ENCODE measurements at places on chromosomes 6 and 20.
A peak's percentile ranks its signal among the peaks of the same experiment; 100 is the strongest.

GRCh38 chr20:1108437-1108920 lies 9.9 kb upstream of the PSMF1 start:
- H3K4me3 ChIP-seq = no peak overlapping the region
- DNase-seq = peak; percentile 45
- H3K27ac ChIP-seq = no peak overlapping the region

GRCh38 chr6:113338644-113339043 lies 518.5 kb upstream of the MARCKS start:
- no peak overlapping the region for H3K27ac ChIP-seq
- H3K27me3 ChIP-seq = no peaks in the 10 kb centered on the region
- H3K36me3 ChIP-seq = no peaks in the 10 kb centered on the region
- no peaks in the 10 kb centered on the region for H3K4me1 ChIP-seq

- DNase-seq = no peak
- no peaks in the 10 kb centered on the region for H3K4me1 ChIP-seq
- no peaks in the 10 kb centered on the region for H3K36me3 ChIP-seq
Observed at GRCh38 chr20:56916345-56916622, 287.2 kb downstream of the TFAP2C start.

GRCh38 chr20:24699321-24700165 lies 230.1 kb downstream of the SYNDIG1 start:
- DNase-seq = no peak
- no peaks in the 10 kb centered on the region for H3K4me1 ChIP-seq
- H3K4me3 ChIP-seq = no peak overlapping the region

DNA sequence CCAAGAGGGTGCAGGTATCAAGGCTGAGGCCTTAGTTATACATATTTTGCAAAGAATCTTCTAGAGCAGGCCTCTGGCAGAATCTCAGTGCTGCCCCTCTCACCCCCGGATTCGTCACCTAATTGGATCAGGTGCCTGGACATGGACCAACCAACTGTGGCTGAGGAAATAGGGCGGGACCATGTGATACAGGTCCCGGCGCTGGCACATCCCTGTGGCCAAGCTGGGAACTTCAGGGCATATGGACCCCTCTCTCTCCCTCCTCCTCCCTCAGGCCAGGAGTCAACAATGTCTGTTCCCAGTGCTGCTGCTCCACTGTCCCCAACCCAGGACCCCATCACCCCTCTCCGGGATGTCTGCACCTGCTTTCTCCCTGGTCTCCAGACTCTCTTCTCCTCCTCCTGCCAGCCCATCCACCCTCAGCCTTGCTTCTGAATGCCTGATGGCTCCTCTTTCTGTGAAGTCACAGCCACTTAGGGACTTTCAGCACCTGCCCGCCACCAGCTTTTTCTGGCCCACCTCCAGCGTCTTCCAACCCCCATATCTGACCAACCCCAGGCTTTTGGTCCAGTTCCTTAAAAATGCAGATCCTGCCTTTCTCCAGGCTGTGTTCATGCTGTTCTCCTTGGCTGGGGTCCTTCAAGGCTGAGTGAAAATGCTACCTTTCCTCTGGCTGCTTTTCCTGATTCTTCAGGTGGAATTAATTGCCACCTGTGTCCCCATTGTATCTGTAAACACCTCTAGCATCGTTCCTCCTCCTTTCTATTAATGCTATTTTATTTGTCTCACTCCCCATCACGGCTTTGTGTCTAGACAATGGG lies 19.0 kb upstream of the MLN start:
- H3K4me3 ChIP-seq = no peak overlapping the region
- H3K27me3 ChIP-seq = no peaks in the 10 kb centered on the region
- H3K27ac ChIP-seq = no peak overlapping the region
- H3K36me3 ChIP-seq = no peaks in the 10 kb centered on the region

DNA sequence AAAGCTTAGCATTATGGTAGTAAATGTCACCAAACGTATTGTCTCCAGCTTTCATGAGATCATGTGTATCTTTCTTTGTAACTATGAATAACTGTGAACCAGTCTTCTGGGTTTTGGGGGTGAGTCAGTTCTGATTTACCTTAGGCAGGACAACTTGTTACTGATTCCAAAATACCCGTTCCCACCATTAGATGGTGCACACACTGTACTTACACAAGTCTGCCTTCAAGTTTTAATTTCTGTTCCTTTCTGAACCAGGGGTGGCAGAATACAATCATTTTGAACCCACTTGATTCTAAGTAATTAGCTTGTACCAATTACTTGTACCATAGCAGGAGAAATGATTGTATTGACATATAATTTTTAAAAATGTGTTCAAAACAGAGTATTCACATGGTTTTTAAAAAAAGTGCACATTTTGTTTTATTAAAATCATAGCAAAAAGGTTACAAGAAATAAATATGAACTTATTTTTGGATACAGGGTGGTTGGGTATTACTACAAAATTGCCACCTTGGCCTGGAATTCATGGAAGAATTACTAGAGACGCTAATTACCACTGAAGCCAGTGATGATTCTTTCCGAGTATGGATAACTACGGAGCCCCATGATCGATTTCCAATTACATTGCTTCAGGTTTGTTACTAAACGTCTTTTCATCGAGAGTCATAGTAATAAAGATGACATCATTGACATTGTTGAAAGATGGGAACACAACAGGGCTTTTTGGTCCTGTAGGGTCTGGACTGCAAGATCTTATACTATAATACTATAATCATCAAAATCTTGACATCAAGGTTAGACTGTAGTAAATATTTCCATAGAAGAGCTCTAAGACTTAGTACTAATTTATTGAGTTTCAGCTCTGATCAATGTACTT lies 75.2 kb upstream of the GLP1R start:
- no peaks in the 10 kb centered on the region for H3K36me3 ChIP-seq
- H3K4me1 ChIP-seq = no peaks in the 10 kb centered on the region
- H3K4me3 ChIP-seq = no peak overlapping the region
- peak; percentile 4 for DNase-seq
- no peak overlapping the region for H3K27ac ChIP-seq
- H3K27me3 ChIP-seq = peaks cover 21% of the 10 kb centered on the region

DNA sequence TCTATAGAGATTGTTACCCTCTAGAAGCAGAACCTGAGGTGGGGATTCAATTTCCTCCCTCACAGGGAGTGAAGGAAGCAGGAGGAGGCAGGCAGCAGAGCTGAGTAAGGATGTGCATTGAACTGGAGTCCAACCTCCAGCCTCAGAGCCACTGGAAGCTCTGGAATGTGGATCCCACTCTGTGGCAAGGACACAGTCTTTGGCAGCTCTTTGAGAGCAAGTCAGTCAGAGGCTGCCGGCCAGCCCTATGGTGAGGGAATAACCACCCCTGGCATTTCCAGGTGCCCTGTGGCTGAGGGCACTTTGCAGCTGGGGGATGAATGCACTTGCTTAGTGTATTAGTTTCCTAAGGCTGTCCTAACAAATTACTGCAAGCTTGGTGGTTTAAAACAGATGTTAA lies 37.2 kb downstream of the EBF4 start:
- H3K27ac ChIP-seq = peak overlapping the region; percentile 84
- no peak for DNase-seq
- peaks cover 21% of the 10 kb centered on the region for H3K4me1 ChIP-seq

DNA sequence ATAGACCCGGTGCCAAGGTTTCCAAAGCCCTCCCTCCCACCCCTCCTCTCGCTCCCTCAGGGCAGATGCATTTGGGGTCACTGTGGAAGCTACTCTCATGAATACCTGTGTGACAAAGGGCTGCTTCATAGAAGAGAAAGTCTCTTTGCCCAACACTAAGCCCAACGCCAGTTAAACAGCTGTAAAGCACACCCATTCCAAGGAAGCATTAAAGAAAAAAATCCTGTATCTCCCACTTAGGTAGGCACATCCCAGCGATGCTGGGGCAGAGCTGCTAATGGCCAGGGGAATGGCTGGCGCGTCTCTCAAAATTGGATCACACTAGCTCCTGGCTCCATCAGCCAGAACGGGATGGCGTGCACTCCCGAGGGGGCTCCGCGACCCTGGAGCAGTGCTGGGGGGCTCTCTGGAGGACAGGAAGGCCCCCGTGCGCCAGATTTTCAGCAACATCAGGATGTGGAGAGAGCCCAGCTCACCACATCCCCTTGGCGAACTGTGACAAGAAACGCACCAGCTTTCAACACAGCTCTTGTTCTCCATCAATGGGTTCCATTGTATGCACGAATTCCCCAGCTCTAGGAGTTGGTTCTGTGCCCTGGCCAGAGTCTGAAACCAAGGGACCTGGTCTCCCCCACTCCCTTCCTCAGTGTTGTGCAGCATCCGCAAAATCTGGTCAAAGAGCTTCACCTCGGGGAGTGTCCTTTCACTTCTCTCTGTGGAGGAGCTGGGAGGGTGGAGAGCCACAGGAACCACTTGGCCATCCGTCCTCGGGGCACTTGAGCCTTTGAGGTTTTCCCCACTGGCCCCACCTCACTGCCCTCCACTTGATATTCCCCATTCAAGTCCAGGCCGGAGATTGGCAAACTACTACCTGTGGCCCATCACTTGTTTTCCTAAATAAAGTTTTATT lies 74.1 kb downstream of the TFAP2C start:
- no peaks in the 10 kb centered on the region for H3K27me3 ChIP-seq
- no peaks in the 10 kb centered on the region for H3K4me1 ChIP-seq
- no peak overlapping the region for H3K27ac ChIP-seq

DNA sequence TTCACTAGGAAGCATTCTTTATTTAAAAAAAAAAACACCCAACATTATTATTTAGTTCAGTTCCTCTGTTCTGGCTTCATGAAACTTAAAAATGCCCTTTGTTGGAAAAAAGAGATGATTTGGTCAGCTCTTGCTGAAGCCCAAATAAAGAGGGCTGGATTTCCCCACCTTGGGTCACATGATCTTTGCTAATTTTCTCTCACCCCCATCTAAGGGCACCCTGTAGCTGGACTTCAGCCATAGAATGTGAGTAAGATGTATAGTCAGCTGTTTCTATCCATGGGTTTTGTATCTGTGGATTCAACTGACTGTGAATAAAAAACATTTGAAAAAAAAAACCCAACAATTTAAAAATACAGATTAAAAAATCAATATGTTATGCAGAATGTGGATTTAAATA lies 213.9 kb upstream of the SULF2 start:
- peaks cover 8% of the 10 kb centered on the region for H3K27me3 ChIP-seq
- peaks cover 4% of the 10 kb centered on the region for H3K4me1 ChIP-seq
- H3K36me3 ChIP-seq = no peaks in the 10 kb centered on the region
- DNase-seq = no peak

- H3K4me1 ChIP-seq = no peaks in the 10 kb centered on the region
- peaks cover 11% of the 10 kb centered on the region for H3K36me3 ChIP-seq
- no peaks in the 10 kb centered on the region for H3K27me3 ChIP-seq
- peak overlapping the region; percentile 36 for H3K27ac ChIP-seq
Observed at GRCh38 chr20:35116258-35116657, 23.7 kb upstream of the TRPC4AP start.

DNA sequence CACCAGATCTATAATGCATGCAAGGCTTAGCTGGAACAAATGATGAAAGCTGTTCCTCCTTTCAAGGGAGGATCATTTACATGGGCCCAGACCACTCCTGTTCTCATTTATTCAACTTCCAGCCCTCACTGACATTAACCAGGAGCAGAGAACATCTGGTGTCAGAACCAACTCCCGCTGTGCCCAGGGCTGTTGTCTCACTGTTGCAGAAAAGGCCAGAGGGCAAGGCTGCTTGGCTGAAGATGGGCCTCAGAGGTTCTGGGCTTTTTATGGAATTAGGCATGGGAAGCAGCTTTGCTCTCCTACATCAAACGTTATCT lies 164.2 kb downstream of the GMPR start:
- H3K4me3 ChIP-seq = no peak overlapping the region
- peaks cover 9% of the 10 kb centered on the region for H3K36me3 ChIP-seq
- no peak for DNase-seq
- H3K27ac ChIP-seq = no peak overlapping the region
- no peaks in the 10 kb centered on the region for H3K27me3 ChIP-seq

GRCh38 chr6:107821591-107821990 lies 2.5 kb downstream of the SCML4 start:
- H3K27ac ChIP-seq = peak overlapping the region; percentile 97
- H3K27me3 ChIP-seq = no peaks in the 10 kb centered on the region
- peaks cover 5% of the 10 kb centered on the region for H3K36me3 ChIP-seq
- peak overlapping the region; percentile 81 for H3K4me3 ChIP-seq
- H3K4me1 ChIP-seq = peaks cover 78% of the 10 kb centered on the region

DNA sequence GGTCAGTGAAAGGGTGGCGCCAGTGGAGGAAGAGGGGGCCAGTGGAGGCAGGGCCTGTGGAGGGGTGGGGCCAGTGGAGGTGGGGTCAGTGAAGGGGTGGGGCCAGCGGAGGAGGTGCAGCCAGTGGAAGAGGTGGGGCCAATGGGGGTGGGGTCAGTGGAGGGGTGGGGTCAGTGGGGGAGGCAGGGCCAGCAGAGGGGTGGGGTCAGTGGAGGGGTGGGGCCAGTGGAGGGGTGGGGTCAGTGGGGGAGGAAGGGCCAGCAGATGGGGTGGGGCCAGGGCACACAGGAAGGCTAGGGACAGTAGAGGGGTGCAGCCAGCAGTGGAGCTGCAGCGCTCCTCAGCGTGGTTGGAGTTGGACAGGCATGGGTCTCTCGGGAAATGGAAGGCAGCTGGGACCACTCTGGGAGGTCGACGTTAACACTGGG lies 18.7 kb downstream of the ADRM1 start:
- no peaks in the 10 kb centered on the region for H3K27me3 ChIP-seq
- H3K27ac ChIP-seq = no peak overlapping the region
- H3K4me3 ChIP-seq = no peak overlapping the region
- no peaks in the 10 kb centered on the region for H3K36me3 ChIP-seq
- DNase-seq = peak; percentile 39
- H3K4me1 ChIP-seq = no peaks in the 10 kb centered on the region

- DNase-seq = no peak
- H3K4me3 ChIP-seq = no peak overlapping the region
- no peaks in the 10 kb centered on the region for H3K27me3 ChIP-seq
Observed at GRCh38 chr6:74356391-74356790, 660.4 kb downstream of the CD109 start.

- peaks cover 44% of the 10 kb centered on the region for H3K4me1 ChIP-seq
- H3K27me3 ChIP-seq = no peaks in the 10 kb centered on the region
- no peak overlapping the region for H3K27ac ChIP-seq
- peaks cover 6% of the 10 kb centered on the region for H3K36me3 ChIP-seq
- DNase-seq = no peak
- no peak overlapping the region for H3K4me3 ChIP-seq
Observed at GRCh38 chr6:5827056-5827904, 179.4 kb downstream of the NRN1 start.

- DNase-seq = no peak
- H3K4me3 ChIP-seq = no peak overlapping the region
- no peaks in the 10 kb centered on the region for H3K36me3 ChIP-seq
- H3K4me1 ChIP-seq = no peaks in the 10 kb centered on the region
- H3K27ac ChIP-seq = no peak overlapping the region
- peaks cover 10% of the 10 kb centered on the region for H3K27me3 ChIP-seq
Observed at GRCh38 chr6:56794421-56794820, 151.7 kb upstream of the DST start.

DNA sequence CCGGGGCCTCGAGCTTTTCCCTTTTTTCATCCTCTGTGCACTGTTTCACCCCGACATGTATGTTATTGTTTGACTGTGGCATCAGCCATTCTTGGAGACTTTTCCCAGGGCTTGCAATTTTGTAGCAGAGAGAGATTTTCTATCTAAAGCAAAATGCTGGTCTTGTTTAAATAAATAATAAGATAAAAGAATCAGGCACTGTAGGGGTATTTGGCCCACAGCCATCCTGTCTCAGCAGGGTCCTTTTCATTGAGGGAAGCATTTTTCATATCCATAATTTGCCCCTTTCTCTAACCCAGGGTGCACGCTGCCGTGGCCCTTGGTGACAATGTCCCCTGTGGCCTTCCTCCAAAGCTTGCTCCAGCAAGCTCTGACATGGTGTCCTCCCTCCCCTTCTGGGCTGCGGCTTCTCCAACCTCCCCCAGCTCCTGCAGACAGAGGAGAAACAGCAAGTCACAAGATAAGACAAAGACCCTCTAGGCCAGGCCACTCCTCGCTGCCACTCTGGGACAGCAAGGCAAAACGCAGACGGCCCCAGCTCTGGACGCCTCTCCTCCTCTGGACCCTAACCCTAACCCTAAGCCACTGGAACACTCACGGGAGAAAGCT lies 117.6 kb downstream of the MYLK4 start:
- H3K27me3 ChIP-seq = peaks cover 3% of the 10 kb centered on the region
- no peak overlapping the region for H3K27ac ChIP-seq
- H3K4me3 ChIP-seq = no peak overlapping the region
- H3K36me3 ChIP-seq = no peaks in the 10 kb centered on the region
- no peak for DNase-seq
